ENCODE measurements at places on chromosomes 4 and X. TPM values are rescaled to one million over a fixed set of nuclear protein-coding genes. Genes with fewer than 3 reads are reported as not detected.
A peak's percentile ranks its signal among the peaks of the same experiment; 100 is the strongest.

Gene DCAF8L2
- not detected for total RNA-seq

Gene CABS1
- total RNA-seq = not detected

Gene MOB1B
- total RNA-seq = 19.8 TPM

Gene SATL1
- total RNA-seq = not detected

Gene FAM47E
- not detected for total RNA-seq

Gene SPANXN4
- not detected for total RNA-seq

Gene CSAG2
- total RNA-seq = not detected

Gene GLUD2
- 0.64 TPM for total RNA-seq

Gene FHIP1A
- 0.15 TPM for total RNA-seq

Gene DCLK2
- not detected for total RNA-seq

Gene GAB3
- 6.7 TPM for total RNA-seq

Gene ERVMER34-1
- 0.20 TPM for total RNA-seq

GRCh38 chrX:23783589-23784469 is 856 bp downstream of the SAT1 start:
- peak overlapping the region; percentile 89 for H3K27ac ChIP-seq
- no peak for DNase-seq
- peaks cover 23% of the 10 kb centered on the region for H3K4me1 ChIP-seq
- H3K4me3 ChIP-seq = peak overlapping the region; percentile 60
- no peaks in the 10 kb centered on the region for H3K27me3 ChIP-seq
- peaks cover 12% of the 10 kb centered on the region for H3K36me3 ChIP-seq

- no peaks in the 10 kb centered on the region for H3K4me1 ChIP-seq
- H3K27ac ChIP-seq = no peak overlapping the region
- no peaks in the 10 kb centered on the region for H3K27me3 ChIP-seq
- H3K4me3 ChIP-seq = no peak overlapping the region
- DNase-seq = no peak
- H3K36me3 ChIP-seq = no peaks in the 10 kb centered on the region
Observed at GRCh38 chr4:13849778-13850177, 222.3 kb upstream of the BOD1L1 start.

DNA sequence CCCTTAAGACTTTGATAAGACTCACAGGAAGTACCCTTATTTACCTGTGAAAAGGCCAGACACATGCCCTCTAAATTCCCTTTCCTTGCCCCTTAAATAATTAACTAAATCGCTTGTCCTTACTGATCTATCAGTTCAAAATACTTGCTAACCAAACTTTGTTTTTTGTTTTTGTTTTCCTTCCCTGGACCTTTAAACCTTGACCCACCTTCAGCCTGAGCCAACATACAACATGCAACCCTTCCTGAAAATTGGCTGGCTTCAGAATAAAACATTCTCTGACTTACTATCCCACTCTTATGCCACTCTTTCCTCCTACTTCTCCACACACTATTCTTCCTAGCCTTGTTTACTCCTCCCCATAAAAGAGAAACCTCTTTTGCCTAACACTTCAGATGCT is 448.1 kb upstream of the TRAM1L1 start:
- DNase-seq = no peak
- no peak overlapping the region for H3K27ac ChIP-seq
- H3K36me3 ChIP-seq = no peaks in the 10 kb centered on the region

GRCh38 chrX:83847339-83847738 is 13.6 kb upstream of the CYLC1 start:
- H3K27me3 ChIP-seq = no peaks in the 10 kb centered on the region
- no peak for DNase-seq
- H3K4me3 ChIP-seq = no peak overlapping the region
- no peaks in the 10 kb centered on the region for H3K36me3 ChIP-seq

DNA sequence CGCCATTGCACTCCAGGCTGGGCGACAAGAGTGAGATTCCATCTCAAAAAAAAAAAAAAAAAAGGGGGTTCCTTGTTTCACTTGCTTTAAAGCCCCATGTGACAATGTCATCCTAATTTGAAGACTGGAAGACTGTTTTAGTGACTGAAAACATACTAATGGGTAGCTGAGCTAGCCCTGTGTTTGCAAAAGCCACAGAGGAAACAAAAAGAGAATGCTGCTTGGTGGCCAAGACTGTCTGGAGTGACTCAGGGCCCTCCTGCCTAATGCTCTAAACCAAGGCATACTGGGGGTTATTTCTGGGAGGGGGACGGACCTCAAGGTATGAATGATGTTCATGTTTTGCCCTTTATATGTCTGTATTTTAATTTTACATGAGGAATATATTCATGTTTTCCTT is 16.0 kb downstream of the HPSE start:
- DNase-seq = no peak
- no peaks in the 10 kb centered on the region for H3K27me3 ChIP-seq
- H3K4me1 ChIP-seq = peaks cover 4% of the 10 kb centered on the region
- peaks cover 4% of the 10 kb centered on the region for H3K36me3 ChIP-seq
- no peak overlapping the region for H3K27ac ChIP-seq

DNA sequence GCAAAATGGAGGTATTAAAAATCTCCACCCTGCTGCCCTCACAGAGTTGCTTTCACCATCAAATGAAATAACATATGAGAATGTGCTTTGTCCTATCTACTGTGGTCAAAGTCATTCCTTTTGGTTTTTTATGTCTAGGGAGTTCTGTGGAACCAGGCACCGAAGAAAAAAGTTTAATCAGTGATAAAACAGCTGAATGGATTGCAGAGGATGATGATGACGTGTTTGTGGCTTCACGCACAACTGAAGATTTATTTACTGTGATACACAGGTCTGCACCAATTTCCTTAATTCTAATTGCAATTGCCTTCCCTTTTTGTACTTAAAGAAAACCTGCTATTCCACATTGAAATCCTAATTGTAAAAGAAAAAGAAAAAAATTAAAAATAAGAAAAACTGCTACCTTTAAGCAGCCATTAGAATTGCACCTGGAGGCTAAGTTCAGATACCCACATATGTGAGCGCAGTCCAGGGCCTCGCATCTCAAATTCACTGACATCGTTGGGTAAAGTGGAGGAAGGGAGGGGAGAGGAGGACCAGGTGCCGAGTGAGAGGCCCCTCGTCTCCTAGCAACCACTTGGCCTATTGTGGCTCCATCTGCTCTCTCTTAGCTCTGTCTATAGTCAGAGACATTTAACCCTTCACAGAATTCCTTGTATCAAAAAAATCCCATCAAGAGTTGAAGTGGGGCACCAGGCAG is 10.5 kb upstream of the RTL5 start:
- H3K4me3 ChIP-seq = no peak overlapping the region
- DNase-seq = no peak
- H3K36me3 ChIP-seq = no peaks in the 10 kb centered on the region
- H3K27me3 ChIP-seq = no peaks in the 10 kb centered on the region

- no peaks in the 10 kb centered on the region for H3K4me1 ChIP-seq
- no peaks in the 10 kb centered on the region for H3K36me3 ChIP-seq
- no peak for DNase-seq
- H3K27ac ChIP-seq = no peak overlapping the region
Observed at GRCh38 chr4:114136069-114136468, 156.6 kb upstream of the ARSJ start.

DNA sequence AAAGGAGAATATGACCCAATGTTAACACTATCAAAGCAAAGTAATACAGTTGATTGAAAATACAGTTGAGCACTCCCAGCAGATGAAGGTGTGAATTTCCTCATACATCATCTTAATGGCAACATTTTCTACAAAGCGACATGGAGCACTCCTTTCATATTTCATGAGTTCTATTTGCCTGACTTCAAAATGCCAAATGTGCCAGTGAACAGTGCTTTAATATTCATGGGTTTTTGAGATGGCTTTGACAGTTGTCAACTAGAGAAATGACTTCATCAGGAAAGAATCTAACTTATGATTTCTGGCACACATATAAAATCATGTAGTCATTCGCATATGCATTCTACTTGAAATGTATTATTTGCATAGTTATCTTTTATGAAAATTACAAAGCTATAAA is 222.4 kb downstream of the GALNTL6 start:
- no peak overlapping the region for H3K27ac ChIP-seq
- no peaks in the 10 kb centered on the region for H3K27me3 ChIP-seq
- H3K4me1 ChIP-seq = no peaks in the 10 kb centered on the region
- H3K4me3 ChIP-seq = no peak overlapping the region

DNA sequence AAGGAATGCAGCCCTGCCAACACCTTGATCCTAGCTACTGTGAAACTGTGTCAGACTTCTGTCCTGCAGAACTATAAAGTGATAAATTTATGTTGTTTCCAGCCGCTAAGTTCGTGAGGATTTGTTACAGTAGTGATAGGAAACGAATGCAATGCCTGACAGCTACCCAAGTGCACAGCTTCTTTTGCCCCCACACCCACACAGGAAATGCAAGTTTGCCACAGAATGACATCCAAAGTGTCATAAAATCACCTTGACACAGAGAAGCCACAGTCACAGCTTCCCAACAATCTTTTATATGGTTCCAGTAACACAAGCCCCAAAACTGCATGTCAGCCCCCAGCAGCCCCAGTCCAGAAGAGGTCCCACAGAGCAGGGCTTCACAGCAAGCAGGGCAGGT is 216.9 kb upstream of the S100G start:
- H3K27me3 ChIP-seq = no peaks in the 10 kb centered on the region
- no peaks in the 10 kb centered on the region for H3K36me3 ChIP-seq
- H3K27ac ChIP-seq = no peak overlapping the region
- peaks cover 9% of the 10 kb centered on the region for H3K4me1 ChIP-seq
- no peak overlapping the region for H3K4me3 ChIP-seq

- DNase-seq = no peak
- H3K27me3 ChIP-seq = no peaks in the 10 kb centered on the region
- H3K4me3 ChIP-seq = no peak overlapping the region
- no peak overlapping the region for H3K27ac ChIP-seq
- no peaks in the 10 kb centered on the region for H3K36me3 ChIP-seq
Observed at GRCh38 chrX:96445531-96446065, 239.0 kb upstream of the DIAPH2 start.

DNA sequence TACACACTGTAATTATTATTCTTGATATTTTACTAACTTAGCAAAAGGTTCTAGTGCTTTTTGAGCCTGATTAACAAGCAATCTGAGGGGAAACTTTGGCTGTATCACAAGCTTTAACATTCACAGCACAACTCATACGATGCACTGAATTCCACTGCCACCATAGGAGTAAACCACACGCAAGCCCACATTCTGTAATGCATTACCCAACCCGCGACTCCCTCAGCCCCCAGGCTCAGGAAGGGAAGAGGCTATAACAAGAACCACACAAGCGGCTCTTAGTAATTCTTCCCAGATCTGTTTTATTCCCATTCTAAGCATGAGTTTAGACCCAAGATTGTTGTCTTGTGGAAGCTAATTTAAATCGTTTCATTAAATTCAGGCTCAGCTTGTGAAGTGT is 138.5 kb upstream of the TBL1X start:
- H3K27me3 ChIP-seq = no peaks in the 10 kb centered on the region
- H3K4me3 ChIP-seq = no peak overlapping the region
- H3K4me1 ChIP-seq = no peaks in the 10 kb centered on the region
- DNase-seq = no peak
- no peaks in the 10 kb centered on the region for H3K36me3 ChIP-seq
- no peak overlapping the region for H3K27ac ChIP-seq

DNA sequence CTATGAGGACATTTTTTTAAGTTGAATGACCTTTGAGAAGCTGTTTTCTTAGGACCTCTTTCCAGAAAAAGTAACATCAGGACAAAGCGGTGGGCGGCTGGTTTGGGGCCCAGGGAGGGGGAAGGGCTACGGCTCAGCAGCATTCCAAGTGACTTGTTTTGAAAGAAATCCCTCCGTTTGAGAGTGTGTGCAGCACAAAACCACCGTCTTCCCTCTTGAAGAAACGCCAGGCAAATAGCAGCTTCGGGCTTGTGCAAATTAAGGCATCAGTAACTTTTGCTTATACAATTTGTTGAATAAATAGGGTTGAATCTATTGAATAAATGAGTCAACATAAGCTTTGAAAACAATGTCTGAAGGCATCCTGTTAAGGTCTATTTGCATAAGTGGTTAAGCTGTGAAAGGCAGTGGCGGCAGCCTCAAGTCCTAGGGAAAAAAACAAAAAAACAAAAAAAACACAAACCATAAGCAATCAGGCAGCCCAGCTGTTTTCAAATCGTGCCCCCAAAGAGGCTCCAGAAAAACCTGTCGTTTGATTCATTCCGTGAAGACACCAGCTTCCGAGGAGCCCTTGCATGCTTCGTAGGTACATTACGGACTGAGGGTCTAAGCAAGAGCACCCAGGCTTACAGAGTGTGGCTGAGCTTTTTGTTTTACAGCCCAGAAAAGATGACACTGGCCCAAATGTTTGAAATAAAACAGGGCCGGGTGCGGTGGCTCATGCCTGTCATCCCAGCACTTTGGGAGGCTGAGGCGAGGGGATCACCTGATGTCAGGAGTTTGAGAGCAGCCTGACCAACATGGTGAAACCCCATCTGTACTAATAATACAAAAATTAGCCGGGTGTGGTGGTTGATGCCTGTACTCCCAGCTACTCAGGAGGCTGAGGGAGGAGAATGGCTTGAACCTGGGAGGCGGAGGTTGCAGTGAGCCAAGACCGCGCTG is 103.7 kb downstream of the CRLF2 start:
- no peaks in the 10 kb centered on the region for H3K4me1 ChIP-seq
- H3K36me3 ChIP-seq = no peaks in the 10 kb centered on the region
- no peak overlapping the region for H3K4me3 ChIP-seq
